ENCODE measurements at places on chromosomes 5 and 9.

- no peak for DNase-seq
Observed at GRCh38 chr5:168747987-168748777, 169.0 kb upstream of the PANK3 start.

GRCh38 chr5:39169081-39169480, 50.3 kb downstream of the FYB1 start:
- no peak for DNase-seq

DNA sequence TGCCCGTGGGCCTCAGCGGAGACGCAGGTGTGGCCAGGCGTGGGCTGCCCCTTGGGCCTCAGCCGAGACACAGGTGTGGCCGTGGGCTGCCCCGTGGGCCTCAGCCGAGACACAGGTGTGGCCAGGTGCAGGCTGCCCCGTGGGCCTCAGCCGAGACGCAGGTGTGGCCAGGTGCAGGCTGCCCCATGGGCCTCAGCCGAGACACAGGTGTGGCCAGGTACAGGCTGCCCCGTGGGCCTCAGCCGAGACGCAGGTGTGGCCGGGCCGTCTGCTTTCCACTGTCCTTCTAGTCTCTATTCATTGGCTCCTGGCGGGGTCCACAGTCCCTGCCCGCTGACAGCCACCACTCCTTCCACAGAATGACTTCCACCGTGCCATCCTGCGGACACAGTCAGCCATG, 56.1 kb downstream of the KCNT1 start:
- DNase-seq, result no peak

- no peak for DNase-seq
Observed at GRCh38 chr5:1842004-1842819, 40.5 kb downstream of the IRX4 start.

DNA sequence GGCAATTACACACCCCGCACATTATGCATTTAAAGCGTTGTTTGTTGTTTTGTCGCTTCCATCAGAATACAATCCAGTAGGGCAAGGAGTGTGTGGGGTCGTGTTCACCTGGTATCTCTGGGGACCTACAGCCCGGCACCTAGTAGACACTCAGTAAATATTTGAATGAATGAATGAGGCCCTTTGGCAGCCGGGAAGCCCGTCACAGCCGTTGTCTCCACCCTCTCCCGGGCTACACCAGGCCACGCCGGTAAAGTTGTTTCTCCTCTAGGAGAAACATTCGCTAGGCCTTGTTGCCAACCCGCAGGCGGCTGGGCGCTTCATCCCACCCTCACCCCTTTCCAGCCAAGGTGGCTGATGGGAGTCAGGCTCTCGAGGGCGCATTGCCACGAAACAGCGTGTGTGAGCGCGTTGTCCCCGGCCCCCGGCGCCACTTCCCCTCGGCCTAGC, 876 bp upstream of the JAK2 start:
- DNase-seq, result no peak

All from NCI-H510A (cell line).